ENCODE measurements at places on chromosomes 3 and 15.

- DNase-seq, result no peak
These were observed 92.0 kb downstream of the RBPMS2 start for GRCh38 chr15:64683378-64683777.

DNA sequence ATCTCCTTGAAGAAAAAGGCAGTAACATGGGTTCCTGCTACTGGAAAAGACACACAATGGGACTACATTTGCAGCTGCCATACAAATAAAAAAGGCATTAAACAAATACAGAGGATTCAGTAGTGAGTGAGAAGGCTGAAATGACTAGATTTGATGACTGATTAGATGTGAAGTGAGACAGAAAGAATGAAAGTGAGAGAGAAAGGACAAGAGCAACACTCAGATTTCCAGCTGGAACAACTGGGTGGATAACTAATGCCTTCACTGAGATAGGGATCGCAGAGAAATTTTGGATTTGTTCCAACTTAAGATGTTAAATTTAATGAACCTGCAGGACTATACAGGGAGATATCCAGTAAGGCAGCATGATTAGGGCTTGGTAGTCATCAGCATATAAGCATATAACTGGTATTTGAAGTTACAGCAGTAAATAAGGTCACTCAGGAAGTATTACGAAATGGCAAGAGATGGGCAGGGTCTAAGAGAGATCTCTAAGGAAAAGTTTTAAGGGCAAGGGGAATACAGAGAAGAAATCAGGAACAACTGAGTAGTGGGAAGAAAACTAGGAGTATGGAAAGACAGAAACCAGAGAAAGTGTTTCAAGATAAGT, 8.2 kb downstream of the OSBPL11 start:
- DNase-seq, result no peak

- DNase-seq, result no peak
These were observed 145.3 kb upstream of the LPP start for GRCh38 chr3:188008582-188009213.

- no peak for DNase-seq
These were observed 5.8 kb upstream of the PSTPIP1 start for GRCh38 chr15:76988867-76989780.
